Frontal cortex (tissue), 4 donors: ENCODE measurements at places on chromosomes 5 and 9.

DNA sequence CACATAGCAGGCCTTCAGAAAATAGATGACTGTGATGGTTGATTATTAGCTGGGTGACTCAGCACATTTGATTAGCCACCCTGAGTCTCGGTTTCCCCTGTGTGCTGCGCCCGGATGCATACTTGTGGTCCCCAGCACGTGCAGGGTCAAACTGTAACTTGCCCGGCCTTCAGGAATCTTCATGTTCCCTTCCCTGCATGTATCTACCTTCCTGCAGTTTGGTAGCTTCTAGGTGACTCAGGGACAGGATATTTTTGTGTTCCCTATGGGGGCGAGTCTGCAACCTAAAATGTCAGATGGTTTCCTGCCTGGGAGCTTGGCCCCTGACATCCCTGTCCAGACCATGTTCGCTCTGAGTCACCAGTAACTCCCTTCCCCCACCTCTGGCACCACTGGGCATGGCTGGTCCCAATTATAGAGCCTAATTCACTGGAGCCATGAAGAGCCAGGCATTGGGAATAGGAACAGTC lies 13.2 kb downstream of the PTGS1 start:
- DNase-seq = no peak

DNA sequence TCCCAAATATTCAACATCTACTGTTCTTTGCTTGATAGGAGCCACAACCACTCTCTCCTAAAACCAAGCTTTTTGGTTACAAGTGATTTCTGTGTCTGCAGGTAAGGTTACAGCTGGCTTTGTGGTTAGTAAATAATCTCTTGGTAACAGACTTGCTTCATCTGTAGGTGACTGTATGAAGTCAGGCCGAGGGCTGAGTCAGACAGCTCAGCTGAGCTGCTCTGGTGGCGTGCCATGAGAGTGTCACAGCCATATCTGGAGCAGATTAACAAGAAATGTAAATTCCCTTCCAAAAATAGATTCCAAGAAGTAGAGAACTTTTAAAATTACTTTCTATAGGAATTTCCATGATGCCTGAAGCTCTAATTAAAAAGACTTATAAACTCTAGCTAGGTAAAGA lies 23.7 kb upstream of the TAS2R1 start:
- DNase-seq = no peak

DNA sequence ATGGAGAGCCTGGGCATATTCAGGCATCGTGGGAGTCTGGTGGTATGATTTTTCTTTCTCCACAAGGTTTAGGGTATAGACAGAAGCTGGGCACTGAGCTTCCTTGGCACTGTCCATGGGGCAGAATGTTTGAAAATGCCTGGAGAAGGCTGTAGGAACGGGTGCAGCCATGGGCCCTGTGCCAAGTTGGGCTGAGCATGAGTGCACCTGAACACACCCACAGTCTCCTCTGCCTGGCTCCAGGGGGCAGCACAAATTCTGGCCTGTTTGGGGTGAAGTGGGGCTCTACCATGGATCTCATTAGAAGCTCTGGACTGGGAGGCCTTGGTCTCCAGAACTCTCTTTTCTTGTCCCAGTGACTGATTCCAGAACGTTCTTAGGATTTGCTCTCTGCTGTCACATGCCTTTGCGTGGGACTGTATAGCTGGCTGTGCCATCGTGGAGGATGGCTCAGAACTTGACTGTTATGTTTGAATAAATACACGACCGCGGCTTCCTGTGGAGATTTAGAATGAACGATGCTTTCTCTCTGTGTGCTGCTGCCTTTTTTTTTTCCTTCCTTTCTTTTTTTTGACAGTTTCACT lies 229.8 kb downstream of the FANCC start:
- no peak for DNase-seq

GRCh38 chr9:125660557-125660956 lies 46.5 kb downstream of the MAPKAP1 start:
- DNase-seq = no peak

DNA sequence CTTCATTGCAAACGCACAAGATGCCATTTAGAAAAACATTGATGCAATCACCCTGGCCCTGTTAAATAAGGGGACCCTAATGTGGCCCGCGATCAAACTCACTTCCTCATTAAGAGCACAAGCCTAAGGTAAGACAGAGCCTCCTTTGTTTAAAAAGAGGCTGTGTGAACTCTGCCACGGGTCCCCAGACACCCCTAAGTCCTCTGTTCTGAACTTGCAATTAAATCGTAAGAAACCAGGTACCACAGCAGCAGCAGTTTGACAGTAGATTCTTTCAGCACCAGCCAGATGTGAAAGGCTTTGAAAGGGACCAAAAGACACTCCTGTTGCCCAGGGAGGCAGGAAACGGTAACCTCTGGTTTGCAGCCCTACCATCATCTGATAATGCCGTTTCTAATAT lies 346.3 kb downstream of the TMEM167A start:
- no peak for DNase-seq

GRCh38 chr5:24272741-24273140 lies 372.0 kb downstream of the CDH10 start:
- no peak for DNase-seq
